ENCODE measurements at places on chromosomes 6 and 20.

GRCh38 chr6:87257565-87257964 lies 64.8 kb upstream of the SMIM8 start:
- DNase-seq: no peak

DNA sequence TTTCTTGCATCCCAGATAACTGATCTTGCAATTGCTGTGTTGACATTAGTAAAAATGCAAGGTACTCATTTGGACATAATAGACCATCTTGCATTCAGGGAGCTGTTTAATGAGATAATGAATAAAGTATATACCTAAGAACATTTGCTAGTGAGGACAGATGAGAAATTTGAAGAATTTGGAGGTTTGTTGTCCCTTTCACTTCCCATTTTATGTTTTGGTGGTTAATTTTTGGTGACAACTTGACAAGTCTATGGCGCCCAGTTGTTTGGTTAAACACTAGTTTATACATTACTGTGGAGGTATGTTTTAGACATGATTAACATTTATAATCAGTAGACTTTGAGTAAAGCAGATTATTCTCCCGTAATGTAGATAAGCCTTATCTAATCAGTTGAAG lies 300.2 kb upstream of the SYNCRIP start:
- DNase-seq: no peak

DNA sequence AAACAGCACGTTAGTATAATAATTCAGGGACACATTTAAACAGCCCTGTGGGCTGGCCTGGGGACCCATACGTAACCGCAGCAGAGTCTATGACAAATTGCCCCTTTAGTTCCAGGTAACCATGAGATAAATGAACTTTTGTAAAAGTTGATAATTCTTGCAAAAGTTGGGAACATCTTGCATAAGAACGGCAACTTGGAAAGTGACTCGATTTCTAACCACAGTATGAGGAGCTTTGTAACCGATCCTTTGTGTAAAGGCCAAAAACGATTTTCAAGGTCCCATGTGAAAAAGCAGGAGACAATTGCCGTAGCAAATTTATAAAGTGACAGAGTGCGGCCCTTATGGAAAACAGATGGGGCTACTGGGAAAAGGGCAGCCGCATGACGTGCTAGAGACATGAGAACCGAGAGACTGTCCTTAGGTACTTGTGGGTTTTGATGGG lies 81.6 kb downstream of the PSMG4 start:
- DNase-seq: no peak

DNA sequence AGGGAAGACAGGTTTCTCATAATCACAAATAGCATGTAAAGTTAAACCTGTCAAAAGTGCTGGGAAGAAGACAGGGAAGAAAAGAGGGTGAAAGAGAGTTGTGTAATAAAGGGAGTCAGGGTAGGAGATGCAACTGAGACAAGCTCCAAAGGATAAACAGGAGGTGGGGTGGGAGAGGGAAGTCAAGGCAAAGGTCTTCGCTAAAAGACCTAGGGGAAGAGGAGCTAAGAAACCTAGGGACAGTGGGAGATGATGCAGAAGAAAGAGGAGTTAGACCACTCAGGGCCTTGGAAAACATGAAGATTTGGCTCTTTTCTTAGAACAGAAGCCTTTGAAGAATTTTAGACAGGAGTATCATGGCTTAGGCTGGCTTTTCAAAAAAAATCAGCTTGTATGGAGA lies 7.0 kb downstream of the PRR3 start:
- no peak for DNase-seq

DNA sequence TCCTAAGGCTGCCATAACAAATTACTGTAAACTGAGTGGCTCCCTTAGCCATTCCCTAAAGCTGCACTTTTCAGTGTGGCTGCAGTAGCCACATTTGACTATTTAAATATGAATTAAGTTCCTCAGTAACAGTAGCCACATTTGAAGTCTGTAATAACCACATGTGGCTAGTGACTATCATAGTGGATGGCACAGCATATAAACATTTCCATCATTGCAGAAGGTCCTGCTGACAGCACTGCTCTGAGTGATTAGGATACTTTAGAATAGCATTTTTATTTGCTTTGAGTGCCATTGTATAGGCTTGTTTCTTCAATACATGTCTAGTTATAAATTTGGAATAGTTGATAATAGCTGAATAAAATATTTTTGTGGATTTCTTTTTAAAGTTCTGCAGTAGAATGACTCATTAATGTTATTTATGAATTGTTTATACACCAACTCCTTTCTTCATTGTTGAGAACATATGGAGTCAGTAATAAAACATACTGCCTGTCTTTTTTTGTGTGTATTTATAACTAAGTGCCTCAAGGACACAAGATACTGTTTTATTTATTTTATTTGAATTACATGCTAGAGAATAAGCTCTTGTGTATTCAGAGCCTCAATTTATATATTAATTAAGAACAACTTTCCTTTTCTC lies 217.2 kb downstream of the CDKAL1 start:
- DNase-seq: no peak

- no peak for DNase-seq
Observed at GRCh38 chr20:31934491-31934890, 17.4 kb downstream of the PDRG1 start.

GRCh38 chr6:111652156-111652555 lies 46.5 kb upstream of the TRAF3IP2 start:
- DNase-seq: no peak

DNA sequence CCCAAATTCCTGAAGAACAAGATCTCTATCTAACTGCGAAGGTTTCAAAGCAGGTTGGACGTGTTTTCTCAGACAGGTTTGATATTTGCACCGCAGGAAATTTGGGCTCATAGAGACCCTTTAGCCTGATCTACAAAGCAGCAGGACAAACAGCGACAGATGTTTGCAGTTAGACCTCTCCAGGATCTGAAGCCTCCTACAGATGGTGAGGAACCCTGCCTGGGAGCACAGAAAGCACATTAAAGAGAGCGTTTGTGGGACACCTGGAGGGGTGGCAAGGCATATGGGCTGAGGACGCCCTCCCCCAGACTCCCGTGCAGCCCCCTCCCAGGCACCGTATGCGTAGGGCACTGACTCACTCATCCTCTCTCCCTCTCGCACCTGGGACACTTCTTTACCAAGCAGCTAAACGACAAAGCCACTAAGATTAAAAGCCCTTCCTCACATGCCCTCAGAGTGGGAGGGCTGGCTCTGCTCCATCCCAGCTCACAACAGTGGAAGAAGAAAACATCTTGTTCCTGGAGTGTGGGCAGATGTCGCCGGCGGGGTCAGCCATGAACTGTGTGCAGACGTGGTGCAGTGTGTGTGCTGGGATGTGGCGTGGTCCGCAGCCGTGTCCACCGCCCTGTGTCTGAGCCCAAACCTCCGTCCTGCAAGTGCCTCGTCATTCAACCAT lies 249.7 kb upstream of the AFDN start:
- DNase-seq: no peak

DNA sequence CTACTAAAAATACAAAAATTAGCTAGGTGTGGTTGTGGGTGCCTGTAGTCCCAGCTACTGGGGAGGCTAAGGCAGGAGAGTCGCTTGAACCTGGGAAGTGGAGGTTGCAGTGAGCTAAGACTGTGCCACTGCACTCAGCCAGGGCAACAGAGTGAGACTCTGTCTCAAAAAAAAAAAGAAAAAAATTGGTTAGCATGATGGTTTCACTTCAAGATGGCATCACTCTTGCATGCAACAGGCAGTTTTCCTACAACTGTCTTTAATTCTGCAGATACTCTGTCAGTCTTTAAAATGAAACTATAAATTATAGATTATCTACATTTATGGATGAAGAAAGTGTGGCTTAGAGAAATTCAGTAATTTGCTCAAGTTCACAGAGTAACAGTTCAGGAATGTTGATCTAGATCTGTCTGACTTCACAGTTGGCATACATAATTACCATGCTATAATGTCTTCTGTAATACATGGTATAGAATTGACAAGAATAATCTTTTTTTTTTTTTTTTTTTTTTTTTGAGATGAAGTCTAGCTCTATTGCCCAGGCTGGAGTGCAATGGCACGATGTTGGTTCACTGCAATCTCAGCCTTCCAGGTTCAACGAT lies 27.0 kb downstream of the ITCH start:
- no peak for DNase-seq

DNA sequence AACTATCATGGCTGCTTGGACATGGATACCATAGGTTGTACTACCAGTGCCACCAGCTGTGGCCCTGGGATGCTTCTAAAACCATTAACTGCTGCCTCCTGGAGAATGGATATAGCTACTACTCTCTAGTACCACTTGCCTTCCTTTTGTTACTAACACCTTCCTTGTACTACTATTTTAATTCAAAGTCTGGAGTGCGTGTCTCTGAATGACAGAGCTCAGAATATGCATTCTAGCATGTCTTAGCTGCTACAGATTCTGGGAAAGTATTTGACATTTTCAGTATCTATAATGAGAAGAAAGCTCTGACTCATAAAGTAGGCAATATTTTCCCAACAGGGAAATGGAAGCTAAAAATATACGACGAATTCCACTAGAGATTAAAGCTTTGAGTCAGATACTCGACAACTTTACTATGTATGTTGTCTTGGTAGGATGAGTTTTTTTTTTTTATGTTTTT lies 112.3 kb downstream of the PFDN4 start:
- DNase-seq: no peak

- no peak for DNase-seq
Observed at GRCh38 chr6:151073146-151073545, 166.6 kb upstream of the AKAP12 start.

Data from HTR-8/SVneo (cell line).